A549 treated with DMSO at 1 μM for 4 hours (cell line): ENCODE measurements at places on chromosomes 3 and 15. TPM values are rescaled to one million over a fixed set of nuclear protein-coding genes. Genes with fewer than 3 reads are reported as not detected.

Gene MCTP2
- not detected in 5 replicates for total RNA-seq

Gene ALCAM
- 58.7 to 88.2 TPM (median 71.1 TPM) in 5 replicates for total RNA-seq

Gene FEZF2
- not detected in 5 replicates for total RNA-seq

Gene PLA2G4D
- total RNA-seq = not detected in 5 replicates

Gene ERICH6
- total RNA-seq = 0.07 to 0.08 TPM in 2 of 5 replicates, not detected in the others

Gene SLC22A13
- total RNA-seq = 0.05 to 0.09 TPM in 2 of 5 replicates, not detected in the others

Gene NUP210
- total RNA-seq = 33.4 to 43.7 TPM (median 38.7 TPM) in 5 replicates

Gene RAB6B
- total RNA-seq = 1.5 to 2.4 TPM (median 1.7 TPM) in 5 replicates

Gene CPNE4
- 1.8 to 5.8 TPM (median 5.0 TPM) in 5 replicates for total RNA-seq
